ENCODE measurements at places on chromosomes 4 and X.

- DNase-seq = peak; percentile 57
Measured at GRCh38 chr4:1055721-1056590, 44.5 kb downstream of the FGFRL1 start.

DNA sequence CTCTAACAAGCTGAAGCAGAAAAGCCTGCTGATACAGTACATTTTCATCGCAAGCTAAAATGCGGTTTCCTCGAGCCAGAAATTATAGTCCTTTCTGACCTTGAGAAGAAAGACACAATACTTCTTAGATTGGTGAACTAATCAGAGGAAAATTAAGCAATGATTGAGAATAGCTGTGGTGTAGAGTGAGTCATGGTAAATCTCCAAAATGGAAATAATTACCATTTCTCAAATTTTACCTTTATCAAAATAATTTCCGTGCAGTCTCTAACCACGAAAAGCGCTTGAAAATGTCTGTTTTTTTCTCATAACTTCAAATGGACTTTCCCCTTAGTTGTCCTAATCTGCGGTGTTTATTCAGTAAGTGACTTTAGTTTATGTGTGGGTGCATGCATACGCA lies 190.2 kb downstream of the CPE start:
- no peak for DNase-seq

DNA sequence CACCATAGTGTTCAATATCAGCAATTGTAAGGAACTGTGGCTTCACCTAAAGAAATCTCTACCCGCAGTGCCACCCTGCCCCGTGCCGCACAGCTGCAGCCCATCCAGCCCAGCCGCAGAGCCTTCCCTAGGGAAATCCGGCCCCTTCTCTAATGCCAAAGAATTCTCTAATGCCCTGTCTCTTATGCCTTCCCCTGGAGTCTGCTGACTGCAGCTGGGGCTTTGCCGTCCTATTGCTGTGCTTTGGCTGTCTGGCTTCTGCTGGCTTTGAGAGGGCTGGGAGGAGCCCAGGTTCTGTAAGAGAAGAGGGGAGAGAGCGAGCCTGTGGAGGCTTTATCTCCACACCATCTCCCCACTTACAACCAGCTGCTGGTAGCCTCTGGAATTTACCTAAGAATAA lies 85.9 kb upstream of the HELT start:
- DNase-seq = peak; percentile 28

- no peak for DNase-seq
Measured at GRCh38 chrX:118513120-118513898, 17.7 kb downstream of the DOCK11 start.

- DNase-seq = no peak
Measured at GRCh38 chr4:98680806-98681205, 22.4 kb upstream of the TSPAN5 start.

All from hepatocyte (in vitro differentiated cells).